Lower lobe of right lung (tissue), 2 donors: ENCODE measurements at places on chromosomes 13 and 19. TPM values are rescaled to one million over a fixed set of nuclear protein-coding genes. Genes with fewer than 3 reads are reported as not detected.

GRCh38 chr13:44373601-44374347 lies at the start of gene SERP2:
Gene SERP2 (plus strand): TSS chr13:44373824. CDS start chr13:44374026, 202 bp downstream.
- H3K36me3 ChIP-seq = no peaks in the 10 kb centered on the region
- peaks cover 7% of the 10 kb centered on the region for H3K4me1 ChIP-seq
- H3K4me3 ChIP-seq = peak within 1 kb of the TSS; percentile 62
- no peak for DNase-seq
- H3K27me3 ChIP-seq = peaks cover 9% of the 10 kb centered on the region

Gene TNFRSF19
- total RNA-seq = 21.1 TPM

GRCh38 chr13:99354371-99354951 lies 47.3 kb upstream of the GPR183 start:
- peaks cover 23% of the 10 kb centered on the region for H3K4me1 ChIP-seq
- peaks cover 11% of the 10 kb centered on the region for H3K36me3 ChIP-seq
- no peak overlapping the region for H3K4me3 ChIP-seq
- H3K27me3 ChIP-seq = no peaks in the 10 kb centered on the region
- no peak for DNase-seq

DNA sequence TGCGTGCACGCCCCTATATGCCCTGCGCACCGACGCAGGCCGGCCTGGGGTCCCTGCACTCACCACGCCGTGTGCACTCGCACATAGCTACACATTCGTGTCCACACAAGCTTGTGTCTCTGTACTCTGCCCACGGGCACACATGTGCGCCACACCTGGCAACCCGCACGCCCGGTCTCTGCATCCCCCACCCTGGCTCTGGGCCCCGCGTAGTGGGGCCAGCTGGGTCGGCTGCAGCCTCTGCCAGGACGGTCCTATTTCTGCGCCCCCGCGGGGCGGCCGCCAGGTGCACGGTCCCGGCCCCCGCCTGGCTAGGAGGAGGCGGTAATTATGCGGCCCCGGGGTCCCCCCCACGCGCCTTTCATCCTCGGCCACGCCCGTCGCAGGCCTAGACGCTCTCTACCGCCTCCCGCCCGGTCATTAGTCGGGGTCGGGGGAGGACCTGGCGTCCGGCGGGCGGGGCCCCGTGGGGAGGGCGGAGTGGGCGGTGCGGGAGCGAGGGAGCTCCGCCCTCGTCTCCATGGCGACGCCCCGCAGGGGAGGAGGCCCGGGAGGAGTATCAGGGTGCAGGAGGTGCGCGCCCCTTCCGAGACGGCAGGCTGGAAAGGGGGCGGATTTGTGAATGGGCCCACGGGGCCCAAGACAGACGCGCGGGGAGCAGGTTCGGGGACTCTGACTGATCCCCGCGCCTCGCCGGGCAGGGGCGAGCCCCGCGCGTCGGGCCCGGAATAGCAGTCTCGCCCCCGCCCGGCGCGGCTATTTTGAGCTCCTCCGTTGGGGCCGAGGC lies 2.8 kb upstream of the CIRBP start:
- peak overlapping the region; percentile 68 for H3K4me3 ChIP-seq
- H3K27ac ChIP-seq = peak overlapping the region; percentile 88
- H3K36me3 ChIP-seq = peaks cover 10% of the 10 kb centered on the region
- H3K4me1 ChIP-seq = peaks cover 76% of the 10 kb centered on the region
- peak; percentile 93 for DNase-seq
